ENCODE measurements at places on chromosomes 4 and X. TPM values are rescaled to one million over a fixed set of nuclear protein-coding genes. Genes with fewer than 3 reads are reported as not detected.

DNA sequence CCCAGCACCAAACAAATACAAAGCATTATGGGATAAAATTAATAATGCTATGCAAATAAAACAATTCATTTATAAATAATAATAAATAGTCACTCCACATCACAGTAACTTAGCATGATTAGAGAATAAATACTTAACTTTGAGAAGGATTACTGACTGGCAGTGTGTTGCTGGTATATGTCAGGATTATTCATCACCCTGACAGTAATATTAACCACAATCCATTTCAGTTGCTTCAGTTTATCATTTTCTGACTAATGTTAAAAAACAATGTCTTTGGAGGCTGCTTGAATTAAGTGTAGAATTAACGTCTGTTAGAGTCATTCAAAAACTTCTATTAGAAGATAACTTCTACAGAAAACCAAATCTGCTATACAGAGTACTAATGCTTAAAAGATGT lies 124.1 kb upstream of the MAB21L2 start:
- DNase-seq: no peak

The CACNA1F gene
- polyA plus RNA-seq: not detected

The SLITRK2 gene
- polyA plus RNA-seq: not detected

GRCh38 chr4:81854406-81854805 lies 382.7 kb upstream of the RASGEF1B start:
- no peak for DNase-seq

GRCh38 chrX:63664741-63665140 lies 120.3 kb downstream of the ARHGEF9 start:
- no peak for DNase-seq

All from AG04450 (cell line).